Endothelial cell (in vitro differentiated cells): ENCODE measurements at places on chromosomes 5 and 9. TPM values are rescaled to one million over a fixed set of nuclear protein-coding genes. Genes with fewer than 3 reads are reported as not detected.

GRCh38 chr5:137491121-137491520 is 8.0 kb downstream of the SPOCK1 start:
- no peak for DNase-seq

DNA sequence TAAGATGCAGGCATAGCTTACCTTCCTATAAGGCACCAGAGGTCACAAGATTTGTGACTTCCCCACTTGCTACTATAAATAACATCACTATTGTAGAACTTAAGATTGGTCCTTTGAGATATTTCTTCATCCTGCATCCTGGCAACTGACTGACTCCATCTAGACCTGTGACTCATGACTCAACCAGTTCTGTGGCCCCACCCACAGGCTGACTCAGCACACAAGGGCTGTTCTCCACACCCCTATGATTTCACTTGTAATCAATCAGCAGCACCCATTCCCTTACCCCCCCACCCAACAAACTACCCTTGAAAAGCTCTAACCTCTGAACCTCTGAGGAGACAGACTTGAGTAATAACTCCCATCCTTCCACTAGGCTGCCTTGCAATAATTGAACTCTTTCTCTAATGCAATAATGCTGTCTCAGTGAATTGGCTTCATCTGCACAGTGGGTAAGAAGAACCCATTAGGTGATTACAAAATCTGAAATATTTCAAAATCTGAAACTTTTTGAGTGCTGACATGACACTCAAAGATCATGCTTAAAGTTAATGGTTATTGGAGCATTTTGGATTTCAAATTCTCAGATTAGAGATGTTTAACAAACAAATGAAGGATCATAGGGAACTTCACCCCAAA is 296.7 kb downstream of the ARL15 start:
- DNase-seq, result no peak

DNA sequence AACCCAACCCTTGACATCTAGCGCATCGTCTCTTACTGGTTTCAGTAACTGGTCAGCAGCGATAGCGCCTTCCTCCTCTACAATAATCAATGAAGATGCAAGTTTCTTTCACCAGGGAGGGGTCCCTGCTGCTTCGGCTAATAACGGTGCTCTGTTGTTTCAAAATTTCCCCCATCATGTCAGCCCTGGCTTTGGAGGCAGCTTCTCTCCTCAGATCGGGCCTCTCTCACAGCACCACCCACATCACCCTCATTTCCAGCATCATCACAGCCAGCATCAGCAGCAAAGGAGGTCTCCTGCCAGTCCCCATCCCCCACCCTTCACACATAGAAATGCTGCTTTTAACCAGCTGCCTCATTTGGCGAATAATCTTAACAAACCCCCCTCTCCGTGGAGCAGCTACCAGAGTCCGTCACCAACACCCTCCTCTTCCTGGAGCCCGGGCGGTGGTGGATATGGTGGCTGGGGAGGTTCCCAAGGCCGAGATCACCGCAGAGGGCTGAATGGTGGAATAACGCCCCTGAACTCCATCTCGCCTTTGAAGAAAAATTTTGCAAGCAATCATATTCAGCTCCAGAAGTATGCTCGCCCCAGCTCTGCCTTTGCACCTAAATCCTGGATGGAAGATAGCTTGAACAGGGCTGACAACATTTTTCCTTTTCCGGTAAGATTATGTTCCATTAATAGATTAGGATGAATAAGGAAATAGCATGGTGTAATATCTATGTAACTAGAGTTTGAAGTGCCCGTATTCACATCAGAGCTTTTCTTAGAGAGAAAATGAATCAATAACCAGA is 2.2 kb downstream of the CPEB4 start:
- DNase-seq, result peak; percentile 19

DNA sequence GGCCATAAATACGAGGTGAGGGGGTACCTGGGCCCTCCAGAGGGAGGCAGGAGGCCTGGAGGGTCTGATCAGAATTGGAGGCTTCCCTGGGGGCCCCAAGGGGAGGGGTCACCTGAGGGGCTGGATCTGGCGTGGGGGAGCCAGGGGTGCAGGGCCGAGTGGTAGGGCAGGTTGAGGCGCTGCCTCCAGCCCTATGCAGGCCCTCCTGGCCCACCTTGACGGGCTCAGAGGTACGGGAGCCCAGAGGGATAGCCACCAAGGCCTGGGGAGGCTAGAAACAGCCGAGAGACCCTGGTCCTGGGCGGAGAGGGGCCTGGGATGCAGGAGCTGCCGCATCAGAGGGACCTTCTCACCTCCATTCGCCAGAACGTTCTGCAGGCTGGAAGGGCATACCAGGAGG is 24.3 kb downstream of the LHX3 start:
- no peak for DNase-seq

- DNase-seq, result no peak
These were observed 406.6 kb upstream of the MEF2C start for GRCh38 chr5:89289604-89290003.

DNA sequence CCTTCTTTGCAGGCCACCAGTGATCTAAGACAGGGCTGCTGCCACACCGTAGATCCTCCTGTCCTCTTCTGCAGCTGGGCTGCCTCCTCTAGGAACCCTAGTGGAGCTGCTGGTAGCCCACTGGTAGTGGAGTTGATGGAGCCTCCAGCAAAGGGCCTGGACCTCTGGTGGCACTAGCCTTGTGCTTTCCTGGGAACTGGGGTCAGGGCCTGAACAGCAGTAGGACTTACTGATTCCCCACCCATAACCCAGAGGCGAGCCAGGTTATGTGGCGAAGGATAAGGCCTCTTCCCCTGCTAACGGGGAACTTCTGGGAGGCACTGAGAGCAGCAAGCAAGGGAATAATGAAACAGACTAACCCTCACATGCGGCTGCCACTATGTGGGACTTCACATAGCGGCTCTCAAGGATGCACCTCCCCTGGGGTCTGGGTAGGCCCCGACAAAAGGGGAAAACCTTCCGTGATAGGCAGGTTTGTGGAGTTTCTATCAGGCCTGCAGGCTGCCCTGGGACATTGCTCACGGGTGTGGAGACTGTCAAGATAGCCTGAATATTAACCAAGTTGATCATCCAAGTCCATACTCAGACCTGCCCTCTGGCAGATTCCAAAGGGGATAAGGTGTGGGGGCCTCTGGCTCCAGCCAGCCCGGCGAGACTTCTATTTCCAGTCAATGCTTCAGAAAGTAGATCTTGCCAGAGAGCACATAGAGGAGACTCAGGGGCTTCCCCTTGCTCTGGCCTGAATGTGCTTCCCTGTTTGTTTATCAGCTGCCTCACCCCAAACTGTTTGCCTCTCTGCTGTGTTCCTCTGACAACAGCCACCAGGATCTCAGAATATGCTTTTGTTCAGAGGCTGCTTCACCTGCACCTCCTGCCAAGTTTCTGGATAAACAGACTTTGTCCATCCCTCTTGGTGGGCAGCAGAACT is 7.4 kb downstream of the SLC22A4 start:
- no peak for DNase-seq

- no peak for DNase-seq
These were observed 85.2 kb upstream of the CDH12 start for GRCh38 chr5:22938362-22938761.

- no peak for DNase-seq
These were observed 42.1 kb downstream of the WDR41 start for GRCh38 chr5:77449981-77450380.

DNA sequence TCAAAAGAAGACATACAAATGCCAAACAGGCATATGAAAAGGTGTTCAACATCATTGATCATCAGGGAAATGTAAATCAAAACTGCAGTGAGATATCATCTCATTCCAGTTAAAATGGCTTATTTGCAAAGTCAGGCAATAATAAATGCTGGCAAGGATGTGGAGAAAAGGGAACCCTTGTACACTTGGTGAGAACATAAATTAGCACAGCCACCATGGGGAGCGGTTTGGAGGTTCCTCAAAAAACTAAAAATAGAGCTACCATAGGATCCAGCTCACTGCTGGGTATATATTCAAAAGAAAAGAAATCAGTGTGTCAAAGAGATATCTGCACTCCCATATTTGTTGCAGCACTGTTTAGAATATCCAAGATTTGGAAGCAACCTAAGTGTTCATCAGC is 50.3 kb downstream of the AP3S1 start:
- DNase-seq, result no peak

SLC25A2 gene
- 0.62 TPM for total RNA-seq

PDLIM4 gene
- 8.5 TPM for total RNA-seq

CKMT2 gene
- 0.18 TPM for total RNA-seq

OTP gene
- total RNA-seq, result not detected

PDCD1LG2 gene
- total RNA-seq, result not detected

KDM3B gene
- 101 TPM for total RNA-seq

IDNK gene
- total RNA-seq, result 3.9 TPM

ZNF618 gene
- 35.0 TPM for total RNA-seq
